ENCODE measurements at places on chromosomes 1 and 21. TPM values are rescaled to one million over a fixed set of nuclear protein-coding genes. Genes with fewer than 3 reads are reported as not detected.

Gene RASSF5
- total RNA-seq: 0.11 TPM

GRCh38 chr1:36831186-36831810, 203.0 kb downstream of the GRIK3 start:
- no peak for DNase-seq

- DNase-seq: peak; percentile 56
These were observed 396.6 kb downstream of the BRINP2 start for GRCh38 chr1:177567393-177567792.

DNA sequence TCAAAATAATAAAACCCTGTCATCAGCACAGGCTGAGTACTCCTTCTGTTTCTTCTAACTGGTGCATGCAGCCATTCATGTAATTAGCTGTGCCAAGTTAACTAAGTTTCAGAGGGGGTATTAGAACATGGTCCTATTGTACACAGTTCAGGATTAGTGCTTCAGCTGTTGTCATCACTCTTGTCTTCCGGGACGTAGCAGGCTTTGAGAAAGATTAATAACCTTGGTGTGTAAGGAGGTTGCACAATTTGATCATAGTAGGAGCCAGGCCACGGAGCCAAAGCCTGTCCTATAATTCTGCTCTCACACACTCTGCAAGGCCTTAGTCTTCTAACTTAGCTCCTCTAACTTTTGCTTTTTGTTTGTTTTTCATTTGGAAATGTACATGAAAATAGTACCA, 44.7 kb downstream of the PTGFRN start:
- DNase-seq: peak; percentile 82

Gene LRRC8B
- 11.6 TPM for total RNA-seq

Gene VHLL
- total RNA-seq: not detected

Gene KCNC4
- total RNA-seq: 9.5 TPM

GRCh38 chr1:50978852-50979781, 9.1 kb downstream of the CDKN2C start:
- DNase-seq: peak; percentile 75

- no peak for DNase-seq
These were observed 427.2 kb upstream of the VAMP3 start for GRCh38 chr1:7343882-7344281.

DNA sequence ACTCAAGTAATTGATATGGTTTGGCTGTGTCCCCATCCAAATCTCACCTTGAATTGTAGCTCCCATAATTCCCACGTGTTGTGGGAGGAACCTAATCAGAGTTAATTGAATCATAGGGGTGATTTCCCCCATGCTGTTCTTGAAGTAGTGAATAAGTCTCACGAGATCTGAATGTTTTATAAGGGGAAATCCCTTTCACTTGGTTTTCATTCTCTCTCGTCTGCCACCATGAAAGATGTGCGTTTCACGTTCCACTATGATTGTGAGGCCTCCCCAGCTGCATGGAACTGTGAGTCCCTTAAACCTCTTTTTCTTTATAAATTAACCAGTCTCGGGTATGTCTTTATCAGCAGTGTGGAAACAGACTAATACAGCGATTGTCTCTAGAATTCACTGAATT, 135.4 kb downstream of the BACH1 start:
- no peak for DNase-seq

GRCh38 chr21:46112725-46113215, 14.9 kb downstream of the COL6A2 start:
- no peak for DNase-seq

Gene TFF2
- not detected for total RNA-seq

DNA sequence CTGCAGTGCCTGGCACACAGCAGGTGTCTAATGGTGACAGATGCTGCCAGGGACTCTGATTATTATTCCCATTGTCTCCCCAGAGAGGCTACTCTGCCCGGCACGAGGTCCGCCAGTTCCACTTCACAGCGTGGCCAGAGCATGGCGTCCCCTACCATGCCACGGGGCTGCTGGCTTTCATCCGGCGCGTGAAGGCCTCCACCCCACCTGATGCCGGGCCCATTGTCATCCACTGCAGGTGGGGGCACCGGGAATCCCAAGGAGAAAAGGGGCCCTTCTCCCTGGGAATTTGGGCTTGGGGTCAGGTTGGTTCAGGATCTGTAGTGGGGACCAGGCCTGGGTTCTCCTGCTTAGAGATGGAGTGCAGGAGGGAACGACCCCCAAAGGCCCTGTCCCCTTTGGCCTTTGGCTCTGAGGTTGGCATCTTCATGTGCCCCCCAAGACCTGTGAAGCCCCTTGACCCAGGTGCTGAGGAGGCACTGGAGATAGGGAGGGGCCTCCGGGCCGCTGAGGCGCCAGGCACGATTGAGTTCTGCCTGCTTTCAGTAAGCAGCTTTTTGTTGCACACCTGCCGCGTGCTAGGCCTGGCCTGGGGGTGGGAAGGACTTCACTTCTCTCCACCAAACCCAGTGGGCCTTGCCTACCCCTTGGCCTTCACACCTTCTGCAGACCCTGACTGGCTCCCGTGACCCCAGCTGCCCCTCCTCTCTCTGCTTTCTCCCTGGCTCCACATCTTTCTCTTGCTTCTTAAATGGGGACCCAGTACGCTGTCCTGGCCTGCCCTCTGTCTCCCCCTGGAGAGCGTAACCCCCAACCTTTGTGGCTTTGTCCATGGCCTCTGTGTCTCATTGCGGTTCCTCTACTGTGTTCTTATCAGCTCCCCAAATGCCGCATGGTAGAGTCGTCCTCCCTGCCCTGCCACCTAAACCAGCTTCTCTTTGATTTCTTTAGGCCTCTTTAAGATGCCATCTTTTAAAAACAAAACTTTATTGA, 76.4 kb downstream of the PTPRU start:
- DNase-seq: no peak

- DNase-seq: no peak
These were observed 4.7 kb upstream of the ACADM start for GRCh38 chr1:75719810-75720209.

All from myocyte (in vitro differentiated cells).